Left colon (tissue), 2 donors: ENCODE measurements at places on chromosomes 7 and 10.

DNA sequence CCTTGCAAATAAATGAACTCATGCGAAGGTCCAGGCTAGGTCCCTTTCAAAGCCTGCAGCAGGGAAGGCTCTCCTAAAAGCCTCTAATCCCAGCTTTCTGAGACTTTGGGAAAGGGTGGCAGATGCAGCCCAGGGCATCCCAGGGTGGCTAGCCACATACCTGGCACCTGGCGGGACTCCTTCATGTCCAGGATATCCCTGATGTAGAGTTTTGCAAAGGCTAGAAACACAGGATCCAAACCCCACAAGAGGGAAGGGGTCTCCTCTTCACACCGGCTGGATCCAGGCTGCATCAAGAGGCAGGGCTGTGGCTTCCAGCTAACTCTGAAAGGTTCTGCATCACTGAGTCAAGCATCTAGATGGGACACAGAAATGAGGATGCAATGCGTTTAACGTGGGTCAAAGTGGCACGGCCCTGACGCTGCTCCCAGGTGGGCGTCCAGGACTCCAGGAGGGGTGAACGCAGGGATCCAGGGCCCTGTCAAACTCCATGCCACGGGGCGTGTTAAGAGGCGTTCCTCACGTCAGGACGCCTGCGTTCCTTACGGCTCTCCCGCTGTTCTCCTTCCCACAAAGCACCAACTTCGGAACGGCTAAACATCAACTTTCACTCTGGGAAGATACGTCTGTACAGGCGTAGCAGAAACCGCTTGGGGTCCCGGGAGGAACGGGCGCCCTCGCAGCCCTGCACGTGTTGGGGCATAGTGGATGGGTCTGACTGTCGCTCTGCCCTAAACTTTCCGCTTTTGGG, 507 bp downstream of the STN1 start:
- peak; percentile 61 for DNase-seq

DNA sequence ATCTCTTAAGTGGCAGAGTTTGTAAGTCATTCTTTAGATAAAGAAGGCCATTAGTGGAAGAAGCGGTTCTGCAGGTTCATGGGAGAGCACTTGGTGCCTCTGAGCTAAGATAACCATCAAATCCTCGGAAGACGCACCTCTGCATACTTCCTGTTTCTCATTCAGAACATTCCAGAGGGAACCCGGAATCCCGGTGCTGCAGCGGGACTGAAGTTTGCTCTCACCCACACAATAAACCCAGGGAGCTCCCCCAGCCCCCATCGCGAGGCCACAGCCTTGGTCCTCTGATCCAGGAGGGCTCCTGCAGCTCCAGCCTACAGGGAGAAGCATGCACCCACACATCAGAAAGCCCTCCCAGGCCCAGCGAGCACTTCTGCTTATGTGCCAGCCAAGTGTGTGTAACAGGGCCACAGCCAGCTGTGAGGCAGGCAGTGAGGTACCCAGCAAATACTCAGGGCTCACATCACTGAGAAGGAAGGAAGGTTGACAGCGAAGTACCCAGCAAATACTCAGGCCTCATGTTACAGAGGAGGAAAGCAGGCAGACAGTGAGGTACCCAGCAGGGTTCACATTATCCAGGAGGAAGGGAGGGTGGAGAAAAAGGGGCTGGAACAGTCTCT, 142.4 kb downstream of the DIP2C start:
- DNase-seq: no peak

GRCh38 chr7:148299350-148300276, 291.0 kb upstream of the C7orf33 start:
- DNase-seq: no peak

GRCh38 chr10:97729014-97729413, 7.9 kb upstream of the ZFYVE27 start:
- DNase-seq: no peak

- DNase-seq: peak; percentile 29
Measured at GRCh38 chr7:1758028-1758858, 88.2 kb downstream of the ELFN1 start.

GRCh38 chr7:107236862-107237261, 68.1 kb downstream of the HBP1 start:
- DNase-seq: no peak

DNA sequence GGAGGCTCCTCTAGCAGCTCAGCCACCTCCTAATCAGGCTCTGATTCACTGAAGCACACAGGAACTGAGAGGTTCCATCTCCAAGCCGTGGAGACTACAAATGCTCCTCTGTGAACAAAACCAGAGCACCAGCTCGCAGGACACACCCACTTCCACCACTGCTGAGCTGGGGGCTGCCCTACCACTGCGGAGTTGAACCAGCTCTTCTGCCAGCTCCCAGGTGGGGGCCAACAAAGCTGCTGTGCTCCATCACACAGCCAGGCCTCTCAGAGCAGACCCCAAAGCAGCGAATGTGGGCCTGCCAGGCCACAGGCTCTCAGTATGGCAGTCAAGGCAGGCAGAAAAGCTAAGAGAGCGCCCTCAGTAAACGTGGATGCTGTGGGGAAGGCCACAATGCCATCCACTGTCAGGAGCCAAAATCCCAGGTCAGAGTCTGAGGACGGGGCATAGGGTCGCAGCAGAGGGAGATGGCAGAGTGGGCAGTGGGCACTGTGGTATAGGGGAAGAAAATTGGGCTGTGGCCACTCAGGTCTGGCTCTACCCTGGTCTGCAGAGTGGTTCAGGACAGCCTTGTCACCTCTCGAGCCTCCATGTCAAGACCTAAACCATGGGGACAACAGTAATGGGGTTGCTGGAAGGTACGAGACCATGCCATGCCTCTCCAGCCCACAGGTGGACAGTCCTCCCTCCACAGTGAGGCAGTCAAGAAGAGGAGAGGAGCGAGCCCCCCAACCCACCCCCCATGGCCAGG, 82.1 kb downstream of the GRID1 start:
- no peak for DNase-seq
